Omental fat pad (tissue), 4 donors: ENCODE measurements at places on chromosomes 6 and 20. TPM values are rescaled to one million over a fixed set of nuclear protein-coding genes. Genes with fewer than 3 reads are reported as not detected.

Gene SGK2
- 15.1 TPM for total RNA-seq

Gene SLC16A10
- total RNA-seq = 19.1 TPM

Gene SPEF1
- not detected for total RNA-seq

DNA sequence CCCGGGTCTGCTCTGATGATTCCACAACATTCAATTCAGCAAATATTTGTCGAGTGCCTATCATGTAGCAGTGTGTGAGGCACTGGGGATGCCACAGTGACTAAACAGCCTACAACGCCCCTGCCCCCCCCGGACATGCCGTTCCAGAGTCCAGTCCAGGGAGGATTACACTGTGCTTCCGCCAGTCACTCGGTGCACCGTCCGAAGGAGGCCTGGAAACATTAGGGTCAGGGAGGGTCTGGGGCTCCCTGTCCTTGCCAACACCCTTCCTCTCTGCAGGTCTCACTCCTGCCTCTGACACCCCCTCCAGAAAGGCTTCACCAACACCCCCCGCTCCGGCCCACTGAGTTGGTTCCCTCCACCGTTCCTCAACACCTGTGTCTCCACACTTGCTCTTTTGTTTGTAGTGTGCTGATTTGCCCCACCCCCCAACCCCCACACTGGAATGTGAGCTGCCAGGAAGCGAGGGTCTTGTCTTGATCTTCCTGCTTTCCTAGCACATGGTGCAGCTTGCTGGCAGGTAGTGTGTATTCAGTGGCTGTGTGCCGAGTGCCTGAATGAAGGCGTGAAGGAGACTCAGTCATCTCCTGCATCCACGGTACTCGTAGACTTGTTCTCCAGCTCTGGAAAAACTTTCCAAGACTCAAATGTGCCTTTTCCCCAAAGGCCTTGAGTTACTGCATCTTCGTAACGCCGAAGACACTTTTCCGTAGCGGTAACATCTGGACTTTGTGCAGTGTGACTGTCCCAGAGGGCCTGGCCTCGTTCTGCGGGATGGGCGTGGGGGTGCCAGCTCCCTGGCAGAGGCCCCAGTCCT, 150.4 kb downstream of the ZDHHC14 start:
- DNase-seq = no peak

DNA sequence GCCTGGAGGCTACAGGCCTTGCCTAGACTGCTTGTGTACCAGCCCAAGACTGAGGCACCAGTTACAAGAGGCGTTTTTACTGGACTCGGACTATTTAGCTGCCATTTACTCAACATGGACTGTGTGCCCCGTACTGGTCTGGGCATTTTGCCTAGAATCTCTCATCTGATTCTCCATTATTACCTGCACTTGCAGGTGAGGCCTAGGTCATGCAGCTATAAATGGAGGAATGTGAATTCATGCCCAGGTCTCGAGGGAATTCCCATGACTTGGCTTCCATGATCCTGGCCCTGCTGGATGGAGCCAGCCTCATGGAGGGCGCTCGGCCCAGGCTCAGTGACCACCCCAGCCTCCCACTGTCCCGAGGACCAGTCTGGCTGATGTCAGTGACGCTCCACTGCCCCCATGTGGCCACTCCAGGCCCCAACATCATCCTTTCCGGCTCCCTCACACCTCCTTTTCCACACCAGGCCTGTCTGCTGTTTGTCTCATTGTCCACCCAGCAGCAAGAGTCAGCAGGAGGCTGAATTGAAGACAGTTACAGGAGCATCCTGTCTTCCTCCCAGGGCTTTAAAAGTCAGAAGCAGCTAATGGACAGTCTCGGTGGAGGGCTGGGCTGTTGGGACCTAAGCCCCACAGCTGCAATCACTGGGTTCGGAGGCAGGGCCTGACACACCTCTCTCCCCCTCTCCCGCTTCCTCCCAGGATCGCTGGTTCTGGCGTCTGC, 8.7 kb downstream of the MMP24OS start:
- DNase-seq = no peak

- DNase-seq = no peak
These were observed 7.3 kb downstream of the ETV7 start for GRCh38 chr6:36380166-36380565.

Gene SLCO4A1
- total RNA-seq = 64.0 TPM

GRCh38 chr6:135230711-135231468, 49.8 kb downstream of the MYB start:
- DNase-seq = no peak

DNA sequence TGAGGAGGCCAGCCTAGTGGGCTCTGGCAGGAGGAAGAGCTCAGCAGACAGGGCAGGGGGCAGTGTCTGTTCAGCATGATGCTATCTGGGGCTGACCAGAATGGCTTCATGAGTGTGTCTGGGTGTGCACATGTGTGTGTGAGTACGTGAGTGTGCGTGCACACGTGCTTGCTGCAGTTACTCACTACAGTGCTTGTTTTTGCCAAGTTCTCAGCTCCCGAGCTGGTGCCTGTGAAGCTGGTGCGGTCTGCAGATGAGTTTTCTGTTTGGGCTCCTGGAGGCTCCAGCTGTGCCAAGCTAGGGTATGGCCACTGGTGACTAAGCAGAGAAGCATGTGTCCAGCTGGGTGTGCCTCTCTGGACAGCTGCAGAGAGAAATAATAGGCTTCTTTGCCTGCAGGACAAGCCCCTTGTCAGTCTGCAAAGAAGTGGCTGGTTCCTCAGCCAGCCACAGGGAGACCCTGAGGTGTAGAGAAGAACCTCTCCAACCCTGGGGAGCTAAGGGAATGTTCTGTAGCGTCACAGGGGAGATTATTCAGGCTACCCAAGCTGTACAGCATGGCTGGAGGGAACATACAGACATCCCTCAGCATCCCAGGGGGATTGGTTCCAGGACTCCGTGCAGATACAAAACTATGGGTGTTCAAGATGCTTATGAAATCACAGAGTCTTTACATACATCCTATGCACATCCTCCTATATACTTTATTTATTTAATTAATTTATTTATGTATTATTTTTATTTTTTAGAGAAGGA, 40.2 kb upstream of the FAM50B start:
- DNase-seq = no peak

GRCh38 chr6:32252331-32253009, 28.6 kb upstream of the NOTCH4 start:
- DNase-seq = no peak

Gene EYA4
- total RNA-seq = 2.9 TPM
